Activated T-helper 2 cell treated with anti-CD3 and anti-CD28 coated beads, Interferon-gamma antibody, Interleukin-2, Interleukin-4, amounts not matched to agents 10 μg/mL and 5 μg/mL and 100 μg/mL, durations not matched to agents 14 hours and 24 hours and 36 hours (primary cell): ENCODE measurements at places on chromosomes 1 and 21.
A peak's percentile ranks its signal among the peaks of the same experiment; 100 is the strongest.

- no peak for DNase-seq
Measured at GRCh38 chr1:11682799-11683198, 1.9 kb upstream of the MAD2L2 start.

- DNase-seq = no peak
Measured at GRCh38 chr1:193176788-193177187, 9.6 kb downstream of the B3GALT2 start.

DNA sequence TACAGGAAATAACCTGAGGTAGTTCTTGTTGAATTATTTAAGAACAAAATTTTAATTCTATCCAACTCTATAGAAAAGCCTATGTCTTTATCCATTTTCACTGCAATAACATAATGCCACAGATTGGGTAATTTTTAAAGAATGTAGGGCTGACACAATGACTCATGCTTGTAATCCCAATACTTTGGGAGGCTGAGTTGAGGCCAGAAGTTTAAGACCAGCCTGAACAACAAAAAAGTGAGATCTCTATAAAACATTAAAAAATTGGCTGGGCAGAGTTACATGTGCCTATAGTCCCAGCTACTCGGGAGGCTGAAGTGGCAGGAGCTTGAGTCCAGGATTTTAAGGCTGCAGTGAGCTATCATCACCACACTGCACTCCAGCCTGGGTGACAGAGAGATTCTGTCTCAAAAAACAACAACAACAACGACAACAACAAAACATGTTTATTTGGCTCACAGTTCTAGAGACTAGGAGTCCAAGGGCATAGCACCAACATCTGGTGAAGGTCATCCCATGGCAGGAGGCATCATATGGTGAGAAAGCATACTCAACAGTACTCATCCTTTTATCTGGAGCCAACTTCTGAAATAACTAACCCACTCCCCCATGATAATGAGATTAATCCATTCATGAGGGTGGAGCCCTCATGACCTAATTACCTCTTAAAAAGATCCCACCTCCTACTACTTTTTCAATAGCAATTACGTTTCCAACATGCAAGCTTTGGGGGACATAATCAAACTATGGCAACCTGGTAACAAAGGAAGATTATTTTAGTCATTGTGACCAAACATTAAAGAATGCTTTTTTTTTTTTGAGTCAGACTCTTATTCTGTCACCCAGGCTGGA lies 59.6 kb downstream of the ABL2 start:
- no peak for DNase-seq

DNA sequence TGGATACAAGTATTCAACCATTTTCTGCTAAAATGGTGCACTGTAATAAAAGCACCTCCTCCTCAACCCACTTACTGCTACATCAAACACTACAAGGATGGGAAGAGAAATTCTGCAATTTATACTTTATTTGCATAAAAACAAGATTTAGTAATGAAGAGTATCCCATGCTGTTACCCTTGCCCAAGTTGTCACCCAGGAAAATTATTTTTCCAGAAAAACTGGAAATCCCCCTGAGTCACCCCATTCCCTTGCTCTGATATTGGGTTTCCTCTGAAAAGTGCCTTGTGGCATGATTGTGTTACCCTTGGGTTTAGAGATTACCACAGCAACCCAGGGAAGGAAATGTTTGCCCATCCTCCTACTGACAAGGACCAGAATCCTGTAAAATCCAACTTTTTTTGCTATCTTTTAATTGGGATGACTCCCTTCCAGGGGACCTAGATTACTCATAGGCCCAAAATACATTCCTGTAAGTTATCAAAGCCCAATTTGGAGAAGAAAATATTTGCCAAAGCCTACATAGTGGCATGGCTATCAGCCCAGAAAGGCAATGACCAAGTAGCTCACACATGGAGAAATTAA lies 16.5 kb upstream of the ZC3H11B start:
- no peak for DNase-seq

- DNase-seq = peak; percentile 91
Measured at GRCh38 chr21:32392880-32393676, at the start of gene URB1. TSS of gene URB1 (minus strand) at chr21:32393012. CDS start at chr21:32392910, 102 bp downstream.

- DNase-seq = no peak
Measured at GRCh38 chr1:107147843-107148242, 7.0 kb downstream of the NTNG1 start.

GRCh38 chr1:94804442-94804837 lies 15.7 kb upstream of the SLC44A3 start:
- no peak for DNase-seq

GRCh38 chr1:200184196-200184595 lies 156.7 kb downstream of the NR5A2 start:
- no peak for DNase-seq

GRCh38 chr1:98399218-98399617 lies 262.3 kb upstream of the SNX7 start:
- DNase-seq = no peak

DNA sequence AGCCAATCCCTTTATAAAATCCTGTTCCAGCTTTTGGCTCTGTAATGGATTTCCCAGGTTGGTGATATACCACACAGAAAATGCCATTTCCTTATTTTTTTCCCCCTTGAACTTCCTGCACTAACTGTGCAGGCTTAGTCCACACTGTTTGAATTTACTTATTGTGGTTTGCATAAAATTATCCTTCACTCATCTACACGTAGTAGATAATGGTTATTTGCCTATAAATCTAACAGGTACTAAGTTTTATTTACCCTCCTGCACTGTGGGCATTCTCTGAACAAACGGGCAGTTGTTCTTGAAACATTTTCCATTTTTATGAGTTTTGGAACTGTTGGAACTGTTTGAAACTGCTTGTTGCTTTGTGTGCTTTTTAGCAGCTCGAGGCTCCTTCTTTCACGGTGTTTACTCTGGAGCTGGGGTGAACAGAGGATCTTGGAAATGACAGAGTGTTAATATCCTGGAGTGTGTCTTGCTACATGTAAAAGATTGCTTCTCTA lies 23.0 kb upstream of the KIFAP3 start:
- no peak for DNase-seq

- DNase-seq = no peak
Measured at GRCh38 chr1:211231873-211232272, 27.3 kb upstream of the RCOR3 start.

GRCh38 chr21:32520875-32521735 lies 64.2 kb downstream of the TCP10L start:
- no peak for DNase-seq

GRCh38 chr1:22132517-22133235 lies 10.2 kb downstream of the WNT4 start:
- no peak for DNase-seq

DNA sequence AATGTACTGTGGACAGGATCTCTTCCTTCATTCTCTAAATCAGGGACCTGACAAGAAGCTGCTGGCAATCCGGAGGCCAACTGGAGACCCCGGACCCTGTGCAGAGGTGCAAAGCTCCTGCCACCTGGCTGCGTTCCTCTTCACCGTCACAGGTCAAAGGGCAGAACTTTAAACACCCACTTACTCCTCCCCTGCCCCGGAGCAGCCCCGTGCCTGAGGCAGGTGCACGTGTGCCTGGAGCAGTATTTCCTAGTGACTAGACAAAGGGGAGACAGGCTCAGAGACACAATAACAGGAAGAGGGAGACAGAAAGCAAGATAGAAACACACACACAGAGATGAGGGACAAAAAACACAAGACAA lies 6.6 kb upstream of the PIGC start:
- DNase-seq = no peak

- DNase-seq = no peak
Measured at GRCh38 chr1:45177452-45177851, 29.0 kb downstream of the ZSWIM5 start.

GRCh38 chr1:53271446-53272090 lies 33.2 kb upstream of the MAGOH start:
- no peak for DNase-seq

DNA sequence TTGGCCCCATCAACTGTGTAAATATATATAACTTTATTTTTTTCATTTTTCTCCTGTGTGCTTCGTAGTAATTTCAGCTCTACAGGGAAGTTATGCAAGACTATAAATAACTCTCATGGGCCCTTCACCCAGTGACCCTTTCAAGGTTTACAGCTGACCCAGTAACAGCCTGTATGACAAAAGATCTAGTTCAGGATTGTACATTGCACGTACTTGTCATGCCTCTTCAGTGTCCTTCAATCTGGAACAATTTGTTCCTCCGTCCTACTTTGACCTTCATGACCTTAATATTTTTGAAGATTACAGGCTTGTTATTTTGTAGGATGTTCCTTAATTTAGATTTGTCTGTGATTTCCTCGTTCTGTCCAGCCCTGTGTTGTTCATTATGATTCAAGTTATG lies 40.5 kb downstream of the BRINP2 start:
- DNase-seq = no peak

- DNase-seq = no peak
Measured at GRCh38 chr1:65882076-65882475, 89.4 kb downstream of the PDE4B start.

DNA sequence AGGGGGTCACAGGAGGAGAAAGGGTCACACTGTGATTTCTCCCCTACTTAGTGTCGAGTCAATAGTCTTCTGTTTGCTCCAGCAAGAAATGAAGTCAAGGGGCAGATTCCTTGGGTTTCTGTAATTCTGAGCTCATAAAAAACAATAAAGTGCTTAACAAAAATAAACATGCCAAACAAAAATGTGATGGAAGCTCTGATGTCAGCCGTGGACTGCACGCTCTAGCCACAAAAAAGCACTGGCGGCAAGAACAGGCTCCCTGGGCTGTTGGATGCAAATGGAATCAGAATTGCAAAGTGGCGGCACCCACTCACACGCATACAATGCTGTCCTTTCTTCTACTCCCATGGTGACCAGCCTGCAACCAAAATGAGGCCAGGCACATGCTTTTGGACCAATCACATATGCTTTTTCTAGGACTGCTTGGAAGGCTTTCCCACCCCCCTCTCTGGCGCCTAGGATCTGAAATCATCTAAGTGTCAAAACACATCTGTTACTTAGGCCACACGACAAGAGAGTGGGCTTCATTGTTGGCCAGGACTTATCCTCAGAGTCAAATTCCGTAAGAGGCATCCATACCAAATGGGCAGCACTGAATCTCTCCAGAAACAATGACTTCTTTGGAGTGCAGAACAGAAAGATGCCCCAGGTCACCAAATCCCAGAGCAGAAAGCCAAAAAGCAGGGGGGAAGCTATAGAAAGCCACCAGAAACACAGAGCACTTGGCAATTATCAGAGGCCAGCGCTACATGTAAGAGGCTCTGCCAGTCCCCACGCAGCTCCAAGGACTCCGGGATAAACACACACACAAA lies 9.2 kb downstream of the C1orf198 start:
- no peak for DNase-seq

DNA sequence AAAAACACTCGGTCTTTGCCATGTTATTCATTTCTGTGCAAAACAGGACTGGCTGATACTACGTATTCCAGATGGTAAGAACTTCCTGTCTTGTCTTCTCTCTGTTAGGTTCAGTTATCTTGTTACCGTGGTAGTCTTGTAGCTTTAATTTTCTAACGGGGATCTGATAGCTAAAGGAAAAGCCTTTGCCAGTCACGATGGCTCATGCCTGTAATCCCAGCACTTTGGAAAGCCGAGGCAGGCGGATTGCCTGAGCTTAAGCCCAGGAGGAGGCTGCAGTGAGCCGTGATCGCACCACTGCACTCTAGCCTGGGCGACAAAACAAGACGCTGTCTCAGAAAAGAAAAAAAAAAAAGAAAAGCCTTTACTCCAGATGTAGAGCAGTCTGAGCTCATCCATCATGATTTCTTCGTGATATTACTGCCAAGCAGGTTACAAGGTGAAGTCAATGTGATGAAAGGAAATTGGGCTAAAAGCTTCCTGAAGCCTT lies 11.1 kb upstream of the MSTO1 start:
- no peak for DNase-seq
